ENCODE measurements at places on chromosomes 1 and 21.

GRCh38 chr1:219188331-219188803 is 14.7 kb downstream of the LYPLAL1 start:
- no peak for DNase-seq

GRCh38 chr1:147434921-147435320 is 106.4 kb upstream of the BCL9 start:
- no peak for DNase-seq

- DNase-seq: no peak
Measured at GRCh38 chr1:212838145-212838544, 9.3 kb downstream of the SPATA45 start.

GRCh38 chr21:42646836-42647235 is 6.6 kb upstream of the PDE9A start:
- DNase-seq: no peak

DNA sequence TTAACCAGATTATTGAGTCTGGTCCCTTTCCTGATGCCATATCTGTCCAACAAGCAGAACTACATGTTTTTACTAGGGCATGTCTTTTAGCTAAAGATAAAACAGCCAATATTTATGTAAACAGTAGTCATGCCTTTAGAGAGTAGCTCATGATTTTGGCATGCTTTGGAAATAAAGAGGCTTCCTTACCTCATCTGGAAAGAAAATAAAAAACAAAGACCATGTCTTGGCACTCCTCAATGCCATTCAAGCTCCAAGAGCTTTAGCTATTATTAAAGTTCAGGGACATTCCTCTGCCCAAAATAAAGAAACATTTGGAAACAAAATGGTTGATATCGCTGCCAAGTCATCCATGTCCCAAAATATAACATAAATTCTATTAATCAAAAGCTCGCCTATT is 202.4 kb downstream of the URB2 start:
- no peak for DNase-seq

- DNase-seq: no peak
Measured at GRCh38 chr21:34042735-34043134, 30.6 kb upstream of the MRPS6 start.

DNA sequence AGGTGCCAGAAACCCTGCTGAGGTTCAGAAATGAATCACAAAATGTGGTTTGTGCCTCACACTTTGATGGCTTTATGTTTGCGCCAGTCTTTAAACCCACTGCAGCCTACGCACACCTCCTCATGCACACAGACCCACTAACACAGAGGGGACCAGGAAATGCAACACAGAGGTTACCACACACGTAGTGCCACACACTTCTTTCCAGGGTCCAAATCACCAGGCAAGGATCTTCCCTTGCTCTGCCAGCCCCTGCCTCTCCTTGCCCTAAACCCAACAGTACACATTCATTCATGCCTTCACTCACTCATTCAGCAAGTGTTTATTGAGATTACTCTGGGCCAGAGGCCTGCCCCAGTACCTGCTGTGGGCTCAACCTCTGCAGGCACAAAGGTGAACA is 17.5 kb downstream of the MAB21L3 start:
- DNase-seq: no peak

- no peak for DNase-seq
Measured at GRCh38 chr1:160325252-160325651, 17.8 kb downstream of the COPA start.

DNA sequence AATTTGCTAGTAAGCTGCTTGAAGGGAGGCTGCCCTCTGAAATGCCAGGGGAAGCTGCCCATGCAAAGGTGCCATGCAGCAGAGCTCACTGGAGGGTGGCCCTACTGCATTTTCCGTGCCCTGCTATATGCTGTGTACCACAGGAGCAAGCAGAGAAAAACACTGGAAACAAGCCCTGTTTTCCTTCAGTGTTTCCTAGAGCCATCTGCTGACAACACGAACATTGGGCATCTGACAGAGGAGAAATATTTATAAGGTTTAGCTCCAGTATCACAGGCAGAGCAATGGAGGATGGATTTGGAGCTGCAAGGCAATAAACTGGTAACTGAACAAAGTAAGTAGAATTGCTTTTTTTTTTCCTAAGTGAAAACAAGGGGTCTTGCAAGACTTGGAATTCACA is 198.4 kb downstream of the USP25 start:
- DNase-seq: no peak

- no peak for DNase-seq
Measured at GRCh38 chr1:93804412-93804811, 74.6 kb downstream of the DNTTIP2 start.

- no peak for DNase-seq
Measured at GRCh38 chr21:32335601-32336575, 37.2 kb downstream of the MRAP start.

GRCh38 chr1:184788970-184789369 is 34.3 kb upstream of the EDEM3 start:
- no peak for DNase-seq

DNA sequence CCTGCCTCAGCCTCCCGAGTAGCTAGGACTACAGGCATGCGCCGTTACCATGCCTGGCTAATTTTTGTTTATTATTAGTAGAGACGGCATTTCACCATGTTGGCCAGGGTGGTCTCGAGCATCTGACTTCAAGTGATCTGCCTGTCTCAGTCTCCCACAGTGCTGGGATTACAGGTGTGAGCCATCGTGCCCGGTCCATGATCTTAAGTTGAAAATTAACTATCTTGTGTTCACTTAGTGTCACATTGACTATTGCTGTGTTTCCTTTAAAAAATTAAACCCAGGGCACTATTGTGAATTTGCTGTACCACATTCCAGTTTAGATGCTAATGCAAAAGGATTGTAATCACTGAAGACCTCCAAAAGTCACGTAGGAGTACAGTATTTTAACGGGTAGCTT is 14.1 kb downstream of the CMPK1 start:
- no peak for DNase-seq

GRCh38 chr21:38659936-38660332 is 145.8 kb upstream of the ETS2 start:
- DNase-seq: no peak

DNA sequence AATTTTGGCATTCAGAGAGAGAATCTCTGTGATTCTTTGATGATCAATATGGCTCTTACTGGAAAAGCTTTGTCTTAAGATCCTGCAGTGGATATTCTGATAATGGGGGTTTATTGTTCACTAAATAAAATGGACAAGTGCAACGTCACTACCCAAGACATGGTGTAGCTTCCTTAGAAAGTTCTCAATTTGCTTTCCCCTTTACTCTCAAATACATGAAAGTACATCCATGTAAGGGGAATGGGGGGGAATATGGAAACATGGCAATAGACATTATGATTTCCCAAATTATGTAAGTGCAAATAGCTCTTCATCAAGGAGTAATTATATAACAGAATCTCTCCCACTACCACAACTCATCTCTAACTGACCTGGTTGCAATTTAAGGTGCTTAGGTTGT is 126.3 kb upstream of the DPYD start:
- no peak for DNase-seq

GRCh38 chr1:6131561-6131960 is 48.6 kb downstream of the CHD5 start:
- no peak for DNase-seq

- DNase-seq: no peak
Measured at GRCh38 chr1:207902566-207902965, 8.4 kb downstream of the CD34 start.

DNA sequence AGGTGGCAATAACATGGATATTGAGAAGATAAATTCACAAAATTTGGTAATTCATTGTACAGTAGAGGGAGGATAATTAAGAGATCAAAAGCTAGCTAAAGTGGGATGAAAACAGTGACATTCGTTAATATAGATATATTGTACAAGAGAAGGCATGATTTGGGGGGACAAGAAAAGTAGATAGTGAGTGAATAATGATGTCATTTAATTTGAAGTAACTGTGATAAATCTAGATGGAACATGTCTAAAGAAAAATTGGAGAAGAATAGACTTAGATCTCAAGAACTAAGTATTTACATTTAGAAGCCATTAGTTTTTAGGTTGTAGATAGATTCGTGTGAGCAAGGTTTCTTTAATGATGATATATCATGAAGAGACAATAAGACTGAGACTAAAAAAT is 594.0 kb upstream of the RGS18 start:
- DNase-seq: no peak

DNA sequence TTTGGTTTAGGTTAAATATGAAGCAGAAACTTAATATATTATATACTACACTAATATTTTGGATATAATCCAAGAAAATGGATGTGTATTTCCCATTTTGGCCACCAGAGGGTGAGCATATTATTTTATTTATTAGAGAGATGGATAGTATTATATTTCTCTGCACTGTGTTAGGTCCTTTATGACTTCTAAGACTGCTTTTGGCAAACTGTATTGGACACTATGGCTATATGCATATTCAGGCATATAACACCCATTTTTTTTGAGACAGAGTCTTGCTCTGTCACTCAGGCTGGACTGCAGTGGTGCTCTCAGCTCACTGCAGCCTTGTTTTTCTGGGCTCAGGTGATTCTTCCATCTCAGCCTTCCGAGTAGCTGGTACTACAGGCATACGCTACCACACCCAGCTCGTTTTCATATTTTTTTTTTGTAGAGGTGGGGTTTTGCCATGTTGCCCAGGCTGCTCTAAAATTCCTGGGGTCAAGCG is 17.8 kb upstream of the PGM1 start:
- DNase-seq: peak; percentile 26

GRCh38 chr21:35095859-35096291 is 46.8 kb upstream of the RUNX1 start:
- DNase-seq: no peak

- DNase-seq: peak; percentile 67
Measured at GRCh38 chr1:55257958-55258357, 42.8 kb upstream of the USP24 start.

DNA sequence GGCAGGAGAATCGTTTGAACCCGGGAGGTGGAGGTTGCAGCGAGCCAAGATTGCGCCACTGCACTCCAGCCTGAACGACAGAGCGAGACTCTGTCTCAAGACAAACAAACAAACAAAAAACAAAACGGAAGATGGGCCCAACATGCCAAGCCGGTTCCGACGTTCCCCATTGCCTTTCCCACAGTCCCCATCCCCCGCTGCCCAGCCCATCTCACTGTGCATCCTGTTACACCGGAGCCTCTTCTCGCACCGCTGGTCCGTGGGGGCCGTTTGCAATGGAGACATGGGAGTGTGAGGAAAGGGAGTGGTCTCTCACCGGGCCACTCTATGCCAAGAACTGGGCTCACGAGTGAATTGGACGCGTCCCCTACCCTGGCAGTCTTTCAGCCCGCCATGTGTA is 1.3 kb upstream of the CFAP74 start:
- no peak for DNase-seq

DNA sequence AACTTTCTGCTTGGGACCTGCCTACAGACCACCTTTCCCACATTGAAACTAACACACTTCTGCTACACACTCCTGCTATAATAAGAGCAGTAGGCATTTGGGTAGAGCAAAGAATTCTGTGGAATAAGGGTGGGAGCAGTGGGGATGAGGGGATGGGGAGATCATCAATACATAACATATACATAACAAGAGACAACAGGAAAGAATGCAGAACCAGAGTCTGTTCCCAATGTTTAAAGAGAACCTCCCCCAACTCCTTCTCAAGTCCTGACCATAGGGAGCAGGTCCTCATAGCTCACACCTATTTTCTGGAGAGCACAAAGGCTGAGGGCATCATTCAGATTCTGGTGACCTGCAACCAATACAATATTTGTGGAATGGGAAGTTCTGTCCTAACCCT is 121.6 kb upstream of the BARHL2 start:
- no peak for DNase-seq

DNA sequence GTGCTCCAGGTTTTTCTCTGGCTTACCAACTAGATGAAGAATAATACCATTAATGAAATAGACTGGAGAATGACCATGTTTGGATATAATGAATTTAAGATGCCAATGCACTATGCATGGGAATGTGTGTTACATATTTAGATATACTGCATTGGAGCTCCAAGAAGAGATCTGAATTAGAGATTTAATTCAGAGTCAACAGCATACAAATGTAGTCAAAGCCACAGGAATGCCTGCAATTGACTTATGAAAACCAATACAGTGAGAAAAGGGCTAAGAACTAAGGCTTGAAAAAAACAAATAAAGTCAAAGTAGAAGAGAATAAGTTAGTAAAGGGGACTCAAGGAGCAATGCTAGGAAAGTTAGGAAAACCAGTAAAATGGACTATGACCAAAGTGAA is 59.1 kb downstream of the USP24 start:
- DNase-seq: no peak

- DNase-seq: peak; percentile 61
Measured at GRCh38 chr1:198699167-198700015, 60.6 kb downstream of the PTPRC start.

DNA sequence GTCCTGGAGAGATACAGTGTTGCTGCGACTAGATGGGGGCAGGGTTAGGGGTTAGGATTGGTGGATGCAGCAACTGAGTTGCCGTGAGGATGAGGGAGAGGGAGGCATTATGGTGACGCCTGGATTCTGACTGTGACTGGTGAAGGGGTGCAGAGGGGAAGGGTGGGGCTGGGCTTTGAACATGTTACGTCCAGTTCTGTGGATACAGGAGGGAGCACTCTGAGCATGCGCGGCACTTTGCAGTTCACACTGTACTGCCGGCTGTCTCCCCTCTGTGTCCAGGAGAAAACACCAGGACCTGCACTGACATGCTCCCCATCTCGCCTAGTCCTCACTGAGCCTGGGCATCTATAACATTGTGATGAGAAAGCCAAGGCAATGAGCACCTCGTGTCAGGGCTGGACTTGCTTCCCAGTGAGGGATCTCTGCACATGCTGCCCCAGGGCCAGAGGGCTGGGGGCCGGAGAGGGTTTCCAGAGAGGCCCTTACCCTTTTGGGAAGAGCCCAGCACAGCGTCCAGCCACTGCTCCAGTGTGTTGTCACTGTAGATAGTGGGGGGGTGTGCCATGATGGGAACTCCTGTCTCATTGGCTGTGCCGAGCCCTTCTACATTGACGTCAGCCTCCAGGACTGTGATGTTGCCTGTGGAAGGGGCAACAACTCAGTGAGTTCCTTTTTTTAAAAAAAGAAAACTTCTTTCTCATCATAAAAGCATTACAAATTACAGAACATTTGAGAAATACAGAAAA is 7.6 kb downstream of the FAM151A start:
- no peak for DNase-seq

DNA sequence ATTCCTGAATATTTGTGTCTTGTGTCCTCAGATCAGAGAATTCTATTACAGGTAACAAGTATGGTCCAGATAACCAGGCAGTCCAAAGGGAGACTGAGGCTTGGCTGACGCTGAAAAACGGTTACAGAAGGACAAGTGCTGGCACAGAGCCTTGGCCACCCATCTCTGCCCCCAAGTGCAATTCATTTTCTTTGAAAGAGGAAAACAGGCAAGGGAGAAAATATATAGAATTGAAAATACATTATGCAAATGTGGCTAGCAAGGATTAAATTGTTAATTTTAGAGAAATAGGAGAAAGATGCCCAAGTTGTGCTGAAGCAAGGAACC is 1.2 kb downstream of the SORT1 start:
- no peak for DNase-seq

DNA sequence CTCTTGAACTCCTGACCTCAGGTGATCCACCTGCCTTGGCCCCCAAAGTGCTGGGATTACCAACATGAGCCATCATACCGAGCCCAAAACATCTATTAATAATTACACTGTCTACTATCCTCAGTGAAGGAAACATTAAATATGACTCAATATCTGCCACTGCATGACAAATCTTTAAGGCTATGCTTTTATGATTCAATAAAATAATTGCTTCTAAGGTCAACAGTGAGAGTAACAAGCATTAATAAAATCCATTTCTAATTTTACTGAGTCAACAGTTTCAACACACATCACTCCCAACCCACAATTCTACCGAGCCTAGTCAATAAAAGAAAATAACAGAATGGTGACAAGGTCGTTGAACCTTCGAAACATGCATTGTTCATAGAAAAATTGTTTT is 125.5 kb upstream of the CHRM3 start:
- DNase-seq: no peak

- DNase-seq: no peak
Measured at GRCh38 chr1:2224170-2224584, 3.9 kb upstream of the SKI start.
